ENCODE measurements at places on chromosomes 6 and 20.

GRCh38 chr6:5167501-5167900, 82.4 kb downstream of the PPP1R3G start:
- no peak for DNase-seq

DNA sequence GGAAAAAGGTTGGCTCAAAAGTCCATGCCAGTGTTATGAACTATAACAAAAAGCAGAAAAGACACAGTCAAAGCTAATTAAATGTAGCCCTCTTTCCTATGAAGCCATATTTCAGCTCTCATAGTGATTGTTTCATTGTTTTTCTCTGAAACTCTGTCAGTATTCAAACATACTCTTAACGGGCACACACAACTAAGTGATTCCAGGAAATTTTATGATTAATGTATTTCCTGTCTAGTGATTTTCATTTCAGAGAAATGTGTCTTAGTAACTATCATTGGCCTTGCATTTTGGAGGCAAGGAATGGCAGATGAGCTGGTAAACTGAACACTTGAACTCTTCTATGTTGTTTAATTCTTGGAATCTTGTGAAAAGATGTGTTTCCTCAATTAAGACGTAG, 68.0 kb downstream of the CLVS2 start:
- DNase-seq: no peak

DNA sequence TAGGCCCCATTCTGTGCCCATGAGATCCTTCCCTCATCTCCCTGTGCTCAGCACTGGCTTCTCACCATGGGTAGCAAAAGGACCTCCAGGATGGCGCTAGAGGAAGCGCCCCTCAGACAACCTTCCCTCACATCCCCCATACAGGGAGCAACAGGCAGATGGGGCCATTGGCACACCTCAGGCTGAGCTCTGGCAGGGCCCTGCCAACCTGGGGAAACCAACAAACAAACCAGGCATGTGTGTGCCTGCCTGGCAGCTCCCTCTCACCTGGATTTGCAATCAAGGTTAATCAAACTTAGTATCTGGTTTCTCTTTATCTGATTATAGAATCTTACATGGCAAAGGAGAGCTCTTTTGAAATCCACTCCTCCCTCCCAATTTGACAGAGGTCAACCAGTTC, 134.9 kb downstream of the SLC23A2 start:
- no peak for DNase-seq

DNA sequence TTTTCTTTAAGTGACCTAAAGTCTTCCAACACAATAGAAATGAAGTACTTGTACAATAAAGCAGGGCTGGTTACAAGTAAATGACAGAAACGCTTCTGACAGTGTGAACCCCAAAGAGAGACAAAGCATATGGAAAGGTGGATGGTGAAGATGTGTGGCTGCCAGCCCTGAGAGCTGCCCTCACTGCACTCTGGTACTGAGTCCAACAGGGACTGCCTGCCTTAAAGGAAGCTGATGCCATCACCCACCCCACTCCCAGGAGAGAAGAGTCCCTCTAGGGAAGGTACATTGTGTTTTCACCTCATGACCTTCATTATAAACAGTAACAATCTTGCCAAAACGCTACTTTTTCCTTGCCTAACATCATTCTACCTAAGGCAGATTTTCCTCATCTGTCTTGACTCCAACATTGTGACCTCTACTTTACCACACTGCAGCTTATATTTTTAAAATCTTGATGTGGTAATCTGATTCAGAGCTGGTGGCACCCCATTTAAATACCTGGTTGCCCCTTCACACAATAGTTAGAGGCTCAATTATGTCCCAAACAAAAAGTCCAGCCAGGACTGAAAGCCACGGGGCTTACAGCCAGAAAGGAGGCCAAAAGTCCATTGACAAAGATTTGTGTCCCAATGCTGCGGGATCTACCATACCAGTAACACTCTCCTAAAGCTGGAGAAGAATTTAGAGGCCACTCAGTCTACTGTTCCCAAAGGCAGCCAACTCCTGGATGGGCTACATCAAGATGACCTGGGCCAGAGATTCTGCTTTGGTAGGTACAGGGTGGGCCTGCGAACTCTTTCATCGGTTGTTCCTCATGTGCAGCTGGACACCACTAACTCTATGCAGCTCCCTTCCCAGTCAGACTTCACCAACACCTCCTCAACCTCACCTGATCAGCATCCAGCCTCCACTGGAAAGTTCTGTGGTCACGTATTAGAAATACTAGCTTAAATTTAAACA, 4.4 kb downstream of the APMAP start:
- no peak for DNase-seq

DNA sequence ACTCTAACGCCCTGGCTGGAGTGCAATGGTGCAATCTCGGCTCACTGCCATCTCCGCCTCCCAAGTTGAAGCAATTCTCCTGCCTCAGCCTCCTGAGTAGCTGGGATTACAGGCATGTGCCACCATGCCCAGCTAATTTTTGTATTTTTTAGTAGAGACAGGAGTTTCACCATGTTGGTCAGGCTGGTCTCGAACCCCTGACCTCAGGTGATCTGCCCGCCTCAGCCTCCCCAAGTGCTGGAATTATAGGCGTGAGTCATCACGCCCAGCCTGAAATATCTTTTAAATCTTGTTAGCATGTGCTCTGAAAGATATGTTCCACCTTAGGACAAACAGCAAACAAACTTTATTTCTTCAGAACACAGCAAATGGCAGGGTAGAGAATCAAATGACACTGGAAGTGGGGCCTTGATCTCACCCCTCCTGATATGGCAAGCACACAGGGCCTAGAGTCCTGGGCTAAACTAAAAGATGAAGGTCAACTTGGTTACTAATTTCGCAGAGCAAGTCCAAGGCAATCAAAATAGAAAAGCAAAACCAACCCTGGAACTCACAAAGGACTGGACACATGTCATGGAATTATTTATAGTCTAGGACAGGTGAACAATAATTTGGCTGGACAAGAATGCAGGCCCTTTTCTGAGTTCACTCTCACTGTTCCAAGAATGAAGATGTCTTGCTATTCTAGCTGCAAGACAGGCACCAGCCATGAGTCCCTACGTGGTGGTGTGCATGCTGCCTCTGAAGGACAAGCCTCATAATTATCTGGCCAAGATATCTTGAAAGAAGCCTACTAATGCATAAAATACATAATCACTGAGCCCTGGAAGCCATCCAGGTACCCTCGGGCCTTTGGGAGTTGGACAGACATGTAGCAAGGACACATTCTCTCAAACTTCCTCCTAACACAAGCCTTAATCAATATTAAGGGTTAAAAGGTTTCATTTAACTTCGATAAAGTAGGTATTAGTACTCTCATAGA, 35.6 kb downstream of the B4GALT5 start:
- DNase-seq: no peak

DNA sequence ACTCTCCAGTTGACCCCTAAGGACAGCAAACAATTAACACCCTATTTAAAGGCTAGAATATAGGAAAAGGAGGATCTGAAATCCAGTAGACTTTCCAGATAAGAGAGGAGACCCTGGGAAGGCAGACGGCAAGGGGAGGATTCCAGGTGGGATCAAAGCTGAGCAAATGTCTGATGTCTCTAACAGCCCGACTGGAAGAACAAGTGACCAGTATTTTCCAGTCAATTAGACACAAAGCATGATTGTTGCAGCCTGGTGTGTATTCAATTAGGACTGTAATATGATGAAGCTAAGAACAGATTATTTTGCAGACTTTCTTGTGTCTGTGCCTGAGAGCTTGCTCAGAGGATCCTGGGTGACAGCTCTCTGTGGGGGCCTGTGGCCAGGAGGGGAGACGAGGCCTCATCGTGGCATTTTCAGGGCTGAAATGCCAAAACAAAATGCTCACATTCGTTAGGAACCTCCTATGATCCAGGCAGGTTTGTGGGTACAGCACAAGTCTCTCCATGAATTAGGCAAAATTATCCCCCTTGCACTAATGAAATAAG, 471.8 kb upstream of the AGPAT4 start:
- no peak for DNase-seq

DNA sequence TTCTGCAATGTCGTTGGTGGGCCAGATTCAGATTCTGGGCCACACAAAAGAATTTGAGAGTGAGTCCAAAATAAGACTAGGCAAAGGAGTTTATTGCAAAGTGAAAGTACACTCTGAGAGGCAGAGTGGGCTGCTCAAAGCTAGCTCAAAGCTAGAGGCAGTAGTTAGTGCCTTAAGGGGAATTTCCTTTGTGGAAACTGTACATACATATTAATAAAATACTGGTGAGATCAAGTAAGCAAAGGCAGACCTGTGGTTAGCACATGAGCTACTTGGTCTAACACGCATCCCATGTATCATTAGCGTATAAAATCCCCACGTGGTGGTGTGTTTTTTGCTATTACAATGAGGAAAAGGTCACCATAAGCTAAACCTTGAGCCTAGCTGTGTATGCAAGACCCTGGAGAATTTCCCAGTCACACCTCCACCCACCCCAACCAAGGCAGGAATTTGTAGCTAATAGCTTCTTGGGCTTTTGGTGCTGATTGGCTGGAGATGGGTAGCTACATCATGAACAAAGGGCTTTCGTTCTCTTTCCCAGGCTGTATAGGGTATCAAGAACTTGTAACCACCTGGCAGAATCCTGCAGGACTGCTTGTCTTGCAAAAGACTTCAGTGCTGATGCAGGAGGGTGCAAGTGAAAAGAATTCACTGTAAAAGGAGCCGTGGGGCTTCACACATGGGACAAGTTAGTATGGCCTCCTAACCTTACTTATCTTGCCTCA, 14.7 kb upstream of the TRIM26 start:
- no peak for DNase-seq

DNA sequence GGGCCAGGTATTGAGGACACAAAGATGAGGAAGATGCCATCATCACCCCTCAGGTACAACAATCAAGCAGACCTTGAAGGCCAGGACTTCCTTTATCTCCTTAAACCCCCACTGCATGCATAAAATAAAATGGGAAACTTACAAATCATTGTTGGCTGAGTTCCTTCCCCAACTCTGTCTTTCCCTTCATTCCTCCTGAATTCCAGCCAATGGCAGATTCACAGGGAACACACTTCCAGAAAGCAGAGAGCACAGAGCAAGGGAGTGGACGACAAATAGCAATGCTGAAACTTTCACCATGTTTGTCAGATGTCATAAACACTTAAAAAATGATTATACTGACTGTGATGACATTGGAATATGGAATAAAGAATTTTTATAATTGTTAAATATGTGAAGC, 37.3 kb upstream of the NXT1 start:
- no peak for DNase-seq

DNA sequence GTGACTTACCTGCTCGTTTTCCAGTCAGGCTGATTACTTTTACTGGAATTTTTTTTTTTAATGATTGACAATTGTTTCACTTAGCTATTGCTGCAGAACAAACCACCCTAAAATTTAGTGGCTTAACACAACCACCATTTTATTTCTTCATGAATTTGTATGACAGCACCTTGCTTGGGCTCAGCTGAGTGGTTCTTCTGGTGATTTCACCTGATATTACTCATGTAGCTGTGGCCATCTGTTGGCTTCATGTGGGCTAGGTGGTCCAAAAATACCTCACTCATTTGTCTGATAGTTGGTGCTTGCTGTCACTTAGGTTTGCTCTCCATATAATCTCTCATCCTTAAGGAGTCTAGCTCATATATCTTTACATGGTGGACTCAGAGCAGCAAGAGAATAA, 5.3 kb downstream of the ISM1 start:
- DNase-seq: no peak

GRCh38 chr6:22966691-22967422, 397.5 kb downstream of the HDGFL1 start:
- no peak for DNase-seq

- DNase-seq: no peak
Observed at GRCh38 chr6:15773806-15774410, 111.1 kb upstream of the DTNBP1 start.

DNA sequence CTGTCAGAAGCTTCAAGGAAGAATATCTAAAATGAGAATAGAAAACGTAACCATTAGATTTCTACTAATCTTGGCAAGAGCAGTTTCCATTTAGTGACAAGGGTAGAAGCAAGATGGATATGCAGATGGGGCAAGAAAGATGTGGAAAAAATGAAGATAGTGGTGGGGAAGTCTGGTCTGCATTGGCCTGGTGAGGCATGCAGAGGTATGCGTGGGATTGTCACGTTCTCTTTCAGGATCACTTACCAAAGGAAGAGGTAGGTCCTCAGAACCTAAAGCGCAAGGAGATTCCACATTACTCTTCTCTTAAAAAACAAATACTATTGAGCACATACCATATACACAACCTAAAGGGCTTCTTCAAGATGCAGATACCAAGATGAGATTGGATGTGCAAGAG, 238.7 kb downstream of the UST start:
- no peak for DNase-seq

GRCh38 chr6:129730477-129731165, 20.6 kb upstream of the ARHGAP18 start:
- no peak for DNase-seq

GRCh38 chr6:46129291-46129628, 529 bp upstream of the ENPP4 start:
- DNase-seq: no peak

- DNase-seq: no peak
Observed at GRCh38 chr6:56637640-56638039, 5.0 kb downstream of the DST start.

GRCh38 chr6:153994811-153995210, 44.2 kb upstream of the OPRM1 start:
- no peak for DNase-seq

DNA sequence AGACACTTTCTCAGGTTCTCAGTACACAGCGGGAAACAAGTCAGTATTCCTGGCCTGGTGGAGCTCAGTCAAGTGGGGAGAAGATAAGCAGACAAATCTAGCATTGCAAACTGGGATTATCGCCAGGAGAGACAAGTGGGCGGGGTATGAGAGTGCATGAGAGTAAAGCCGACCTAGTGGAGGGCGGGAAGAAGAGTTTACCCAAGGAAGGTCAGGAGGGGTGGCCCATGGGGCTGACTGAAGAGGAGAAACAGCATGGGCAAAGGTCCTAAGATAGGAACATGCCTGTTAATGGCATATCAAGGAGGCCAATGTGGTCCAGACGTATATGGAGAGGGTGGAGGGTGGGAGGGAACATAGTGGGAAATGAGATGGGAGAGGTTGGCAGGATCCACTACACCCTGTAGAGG, 12.4 kb upstream of the CSNK2A1 start:
- DNase-seq: no peak

DNA sequence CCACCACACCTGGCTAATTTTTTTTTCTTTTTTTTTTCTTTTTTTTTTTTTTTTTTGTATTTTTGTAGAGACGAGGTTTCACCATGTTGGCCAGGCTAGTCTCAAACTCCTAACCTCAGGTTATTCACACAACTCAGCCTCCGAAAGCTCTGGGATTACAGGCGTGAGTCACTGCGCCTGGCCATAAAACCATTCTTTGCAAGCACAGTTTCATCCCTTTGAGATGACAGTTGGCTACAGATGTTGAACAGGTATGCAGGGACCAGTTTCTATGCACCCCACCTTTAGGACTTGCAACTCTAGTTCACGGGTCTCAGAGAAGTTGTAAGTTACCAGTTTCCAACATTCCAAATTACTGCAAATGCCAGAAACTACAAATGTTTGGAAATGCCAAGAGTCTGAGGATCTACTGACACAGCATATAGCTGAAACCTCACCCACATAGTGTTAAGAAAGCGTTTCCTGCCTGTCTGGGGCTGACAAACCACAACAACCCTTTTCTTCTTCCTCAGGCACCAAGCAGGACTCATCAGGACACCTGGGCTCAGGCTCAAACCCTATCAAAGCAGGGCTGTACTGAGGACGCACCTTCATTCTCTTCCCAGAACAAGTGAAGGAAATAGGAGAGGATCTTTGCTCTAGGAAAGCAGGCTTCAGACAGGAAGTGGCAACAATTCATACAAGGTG, 22.9 kb downstream of the ARHGAP18 start:
- no peak for DNase-seq

Data from GM12891 (cell line).